ENCODE measurements at places on chromosomes 6 and 20.

GRCh38 chr6:11773013-11773412, 5.6 kb downstream of the ADTRP start:
- DNase-seq: no peak

- no peak for DNase-seq
Measured at GRCh38 chr6:114282292-114282691, 60.5 kb downstream of the HS3ST5 start.

DNA sequence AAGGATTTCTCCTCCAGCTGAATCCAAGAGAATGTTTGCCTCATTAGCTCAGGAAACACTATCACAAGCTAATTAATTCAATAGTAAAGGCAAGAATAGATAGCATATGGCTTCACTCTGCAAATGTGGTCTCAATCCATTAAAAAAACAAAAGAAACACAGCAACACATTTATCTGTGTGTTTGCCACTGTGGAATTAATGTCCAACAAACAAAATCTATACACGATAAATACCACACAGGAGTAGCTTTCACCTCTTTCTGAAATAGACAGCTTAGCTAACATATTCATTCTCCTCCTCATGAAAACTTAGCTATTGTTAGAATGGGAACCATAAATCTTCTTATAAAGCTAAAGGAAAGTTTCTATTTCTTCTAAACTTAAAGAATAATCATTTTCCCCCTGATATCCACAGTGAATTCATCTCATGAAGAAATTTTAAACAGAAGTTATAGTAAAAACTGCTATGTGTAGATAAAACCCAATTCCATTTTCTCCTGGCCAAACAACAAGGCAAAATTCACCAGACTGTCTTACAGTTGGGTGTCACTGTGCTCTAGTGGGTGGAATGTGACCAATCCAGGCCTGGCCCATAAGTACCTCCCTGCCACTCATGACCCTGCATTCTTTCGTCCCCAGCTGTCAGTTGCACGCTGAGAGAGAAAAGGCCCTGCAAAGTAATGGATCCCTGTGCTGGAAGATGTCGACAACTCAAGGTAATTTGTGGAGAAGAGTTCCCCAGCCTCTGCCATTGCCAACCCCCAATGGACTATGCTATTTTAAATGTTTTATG, 92.9 kb upstream of the NRSN1 start:
- no peak for DNase-seq

DNA sequence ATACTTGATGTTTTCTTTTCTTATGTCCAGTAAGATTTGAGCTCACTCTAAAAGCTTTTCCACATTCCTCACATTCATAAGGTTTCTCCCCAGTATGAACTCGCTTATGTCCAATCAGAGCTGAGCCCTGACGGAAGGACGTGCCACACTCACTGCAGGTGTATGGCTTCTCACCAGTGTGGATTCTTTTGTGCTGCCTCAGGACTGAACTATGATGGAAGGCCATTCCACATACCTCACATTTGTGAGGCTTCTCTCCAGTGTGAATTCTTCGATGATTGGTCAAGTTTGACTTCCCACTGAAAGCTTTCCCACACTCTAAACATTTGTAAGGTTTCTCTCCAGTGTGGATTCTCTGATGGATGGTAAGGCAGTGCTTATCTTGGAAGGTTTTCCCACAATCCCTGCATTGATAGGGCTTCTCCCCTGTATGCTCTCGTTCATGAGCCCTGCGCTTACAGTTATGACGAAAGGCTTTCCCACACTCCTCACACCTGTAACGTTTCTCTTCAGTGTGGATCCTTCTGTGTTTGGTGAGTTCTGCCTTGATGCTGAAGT, 9.9 kb downstream of the ZNF311 start:
- DNase-seq: no peak

DNA sequence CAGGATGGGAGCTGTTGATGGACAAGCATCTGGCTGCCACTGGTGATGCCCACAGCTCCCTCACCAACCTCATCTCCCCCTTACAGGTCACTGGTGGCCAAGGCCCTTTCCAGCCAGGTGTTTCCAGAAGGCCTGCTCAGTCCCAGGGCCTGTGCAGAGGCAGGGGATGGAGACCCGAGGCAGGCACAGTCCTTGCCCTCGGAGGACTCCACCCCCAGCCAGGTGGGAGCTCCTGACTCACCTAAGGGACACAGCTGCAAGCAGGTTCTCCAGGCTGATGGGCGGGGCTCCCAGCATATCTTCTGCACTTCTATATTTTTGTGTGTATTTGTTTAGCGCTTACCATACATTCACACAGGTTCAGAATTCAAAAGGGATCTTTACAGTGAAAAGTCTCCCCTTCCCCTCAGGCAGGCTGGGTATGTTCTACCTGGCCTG, 17.4 kb downstream of the PRPH2 start:
- DNase-seq: no peak

GRCh38 chr6:33840048-33840926, 36.5 kb upstream of the MLN start:
- no peak for DNase-seq

DNA sequence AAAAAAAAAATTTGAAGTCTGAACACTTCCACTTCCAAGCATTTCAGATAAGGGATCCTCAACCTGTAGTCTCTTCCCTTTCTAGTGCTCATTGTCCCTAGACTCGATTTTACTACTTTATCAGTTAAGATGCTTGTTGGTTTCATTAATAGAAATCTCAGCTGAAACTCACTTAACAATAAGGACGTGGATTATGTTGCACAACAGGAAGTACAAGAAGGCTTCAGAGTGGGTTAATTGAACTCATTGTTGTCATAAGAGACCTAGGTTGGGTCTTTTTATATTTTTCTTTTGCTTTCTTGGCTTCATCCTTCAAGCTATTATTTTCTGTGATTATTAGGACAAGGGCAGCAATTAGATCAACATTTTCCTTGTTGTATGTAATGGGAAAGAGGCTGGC, 175.2 kb downstream of the CDKAL1 start:
- DNase-seq: no peak

GRCh38 chr20:51368461-51369211, 173.9 kb downstream of the NFATC2 start:
- DNase-seq: no peak

GRCh38 chr6:37129566-37129965, 40.4 kb upstream of the PIM1 start:
- DNase-seq: no peak

DNA sequence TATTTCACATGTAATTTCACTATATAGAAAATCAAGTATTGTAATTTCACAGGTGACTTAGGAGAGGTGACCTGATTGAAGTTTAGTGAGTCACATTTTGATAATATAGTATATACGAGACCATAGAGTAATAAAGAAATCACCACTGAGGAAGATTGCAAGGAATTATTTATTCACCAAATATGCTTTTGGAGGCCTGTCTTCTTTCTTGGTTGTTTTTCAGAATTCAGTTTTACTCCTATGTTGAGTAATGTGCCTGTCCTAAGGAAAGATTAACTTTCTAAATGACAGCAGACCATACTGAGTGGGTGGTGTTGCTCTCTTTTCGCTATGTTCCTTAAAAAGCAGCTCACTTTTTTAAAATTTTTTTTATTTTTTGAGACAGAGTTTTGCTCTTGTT, 87.5 kb upstream of the FOXO3 start:
- DNase-seq: no peak

DNA sequence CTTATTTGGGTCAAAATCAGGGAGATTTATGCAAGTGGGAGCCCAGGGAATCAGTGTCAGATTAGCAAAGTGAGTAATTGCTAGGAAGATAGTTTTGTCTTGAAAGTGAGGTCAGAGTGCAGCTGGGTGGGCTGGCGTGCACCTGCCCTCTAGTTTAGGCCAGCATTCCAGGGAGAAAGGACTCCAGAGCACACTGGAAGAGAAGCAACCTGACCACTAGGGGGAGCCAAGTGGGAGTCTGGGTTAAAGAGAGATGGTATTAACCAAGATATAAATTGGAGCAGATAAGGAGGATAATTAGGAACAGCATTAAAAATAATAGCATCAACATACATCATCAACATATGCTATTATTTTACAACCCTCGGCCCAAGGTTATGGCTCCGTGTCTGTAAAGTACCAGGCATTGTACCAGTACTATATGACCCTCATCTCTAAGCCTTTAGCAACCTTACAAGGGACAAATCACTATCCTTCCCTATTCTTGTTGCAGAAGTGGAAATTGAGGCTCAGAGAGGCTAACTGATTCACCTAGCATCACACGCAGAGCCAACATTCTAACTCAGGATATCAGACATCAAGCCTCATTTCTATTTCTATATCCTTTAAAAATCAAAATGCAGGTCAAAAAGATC, 57.8 kb downstream of the SLC2A10 start:
- DNase-seq: no peak

- no peak for DNase-seq
Measured at GRCh38 chr6:110188791-110189190, 8.6 kb downstream of the CDC40 start.

DNA sequence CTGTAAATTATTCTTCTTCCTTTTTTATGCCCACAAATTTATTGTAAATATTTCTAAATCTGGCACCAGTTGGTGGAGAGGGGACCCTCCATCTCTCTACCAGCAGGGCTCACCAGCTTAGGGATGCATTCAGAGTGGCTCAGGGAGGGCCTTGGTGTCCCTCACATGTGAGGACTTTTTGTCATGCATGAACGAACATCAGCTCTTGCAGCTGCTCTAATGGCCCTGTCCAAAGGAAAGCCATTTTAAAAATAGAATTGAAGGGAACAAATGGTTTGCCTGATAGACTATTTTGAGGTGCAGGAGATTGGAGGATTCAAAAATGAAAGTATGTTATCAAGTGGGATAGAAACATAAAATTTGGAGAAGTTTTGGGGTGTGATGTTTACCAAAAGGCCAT, 37.5 kb upstream of the KLHL31 start:
- no peak for DNase-seq

GRCh38 chr20:16479666-16480065, 93.6 kb downstream of the KIF16B start:
- DNase-seq: no peak

GRCh38 chr6:53771785-53772624, 22.8 kb upstream of the LRRC1 start:
- no peak for DNase-seq

- DNase-seq: no peak
Measured at GRCh38 chr6:113120224-113120581, 736.9 kb upstream of the MARCKS start.

DNA sequence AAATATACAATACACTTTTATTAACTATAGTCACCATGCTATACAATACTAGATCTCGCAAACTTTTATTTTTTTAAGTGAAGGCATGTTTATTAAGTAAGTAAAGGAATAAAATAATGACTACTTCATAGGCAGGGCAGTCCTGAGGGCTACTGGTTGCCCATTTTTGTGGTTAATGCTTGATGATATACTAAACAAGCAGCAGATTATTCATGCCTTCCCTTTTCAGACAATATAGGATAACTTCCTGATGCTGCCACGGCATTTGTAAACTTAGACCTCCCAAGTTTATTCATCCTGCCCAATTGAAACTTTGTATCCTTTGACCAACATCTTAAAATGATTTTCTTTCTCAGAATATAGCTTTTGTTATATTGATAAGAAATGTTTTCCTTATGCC, 24.7 kb upstream of the HIVEP1 start:
- DNase-seq: no peak

DNA sequence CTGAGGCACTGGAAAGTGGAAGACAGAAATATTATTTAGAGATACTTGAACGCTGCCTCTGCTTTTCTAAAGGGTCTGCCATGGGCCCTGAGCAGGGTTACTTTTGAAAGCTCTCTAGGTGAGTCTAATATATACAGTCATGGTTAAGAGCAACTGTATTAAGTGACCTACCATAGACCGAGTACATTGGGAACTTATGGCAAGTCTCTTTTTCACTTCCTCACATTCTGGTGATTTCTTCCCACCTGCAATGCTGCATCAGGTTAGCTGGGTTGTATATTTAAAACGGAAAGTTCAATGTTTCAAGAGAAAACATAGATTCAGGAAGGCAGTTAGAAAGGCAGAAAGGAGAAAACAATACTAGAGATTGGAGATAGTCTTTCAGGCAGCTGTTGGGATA, 154.7 kb downstream of the PHF3 start:
- no peak for DNase-seq

GRCh38 chr20:18728165-18728869, 85.3 kb upstream of the SCP2D1 start:
- no peak for DNase-seq

- no peak for DNase-seq
Measured at GRCh38 chr6:7505189-7505699, 36.2 kb upstream of the DSP start.

- no peak for DNase-seq
Measured at GRCh38 chr20:12928755-12929401, 79.9 kb upstream of the SPTLC3 start.

DNA sequence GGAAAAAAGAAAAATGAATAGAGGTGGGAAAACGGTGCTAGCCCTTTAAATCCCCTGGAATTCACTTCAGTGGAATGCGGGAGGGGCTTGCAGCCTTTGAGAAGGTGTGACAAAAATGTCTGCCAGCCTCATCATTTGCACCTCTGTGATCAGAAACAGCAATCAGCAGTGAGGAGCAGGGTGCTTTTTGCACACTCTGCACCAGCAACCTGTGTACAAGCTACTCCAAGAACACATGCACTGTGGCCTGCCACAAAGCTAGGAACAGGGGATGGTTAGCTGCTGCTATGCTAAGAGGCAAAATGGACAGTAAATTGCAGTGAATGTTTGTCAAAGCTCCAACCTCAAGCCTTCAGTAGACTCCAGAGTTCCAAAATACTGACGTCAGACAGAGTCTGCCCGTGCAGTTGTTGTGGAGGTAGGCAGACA, 29.7 kb downstream of the GINS1 start:
- DNase-seq: no peak

DNA sequence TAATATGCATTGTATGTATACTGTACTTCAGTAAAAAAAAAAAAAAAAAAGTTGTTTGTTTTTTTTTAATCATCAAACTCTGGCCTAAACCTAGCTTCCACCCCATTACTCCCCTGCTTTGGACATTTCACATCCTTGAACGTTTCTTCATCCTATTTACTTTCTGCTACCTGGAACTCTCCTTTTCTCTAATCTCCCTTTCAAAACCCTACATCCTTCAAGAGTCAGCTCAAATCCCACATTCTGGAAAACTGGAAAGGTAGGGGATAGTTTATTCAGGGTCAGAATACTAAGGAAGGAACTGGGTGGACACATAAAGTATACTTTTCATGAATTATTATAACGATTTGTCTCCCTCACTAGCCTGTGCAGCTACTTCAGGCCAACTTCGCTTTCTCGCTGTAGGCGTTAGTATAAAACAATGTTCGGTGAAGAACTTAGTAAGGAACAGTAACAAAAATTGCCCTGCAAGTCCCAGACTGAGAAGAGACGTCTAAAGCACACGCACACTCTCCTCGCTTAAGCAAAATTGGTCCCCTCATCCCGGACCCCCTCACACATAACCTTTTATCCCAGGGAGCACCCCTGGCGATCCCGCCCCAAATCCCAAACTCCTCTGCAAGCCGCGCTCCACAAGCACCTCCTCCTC, 775 bp downstream of the PIGU start:
- DNase-seq: no peak
